ENCODE measurements at places on chromosomes 3 and 15.

- DNase-seq: no peak
These were observed 154.1 kb upstream of the GPR149 start for GRCh38 chr3:154584041-154584440.

- DNase-seq: no peak
These were observed 238.9 kb upstream of the PDZRN3 start for GRCh38 chr3:73863546-73864079.

DNA sequence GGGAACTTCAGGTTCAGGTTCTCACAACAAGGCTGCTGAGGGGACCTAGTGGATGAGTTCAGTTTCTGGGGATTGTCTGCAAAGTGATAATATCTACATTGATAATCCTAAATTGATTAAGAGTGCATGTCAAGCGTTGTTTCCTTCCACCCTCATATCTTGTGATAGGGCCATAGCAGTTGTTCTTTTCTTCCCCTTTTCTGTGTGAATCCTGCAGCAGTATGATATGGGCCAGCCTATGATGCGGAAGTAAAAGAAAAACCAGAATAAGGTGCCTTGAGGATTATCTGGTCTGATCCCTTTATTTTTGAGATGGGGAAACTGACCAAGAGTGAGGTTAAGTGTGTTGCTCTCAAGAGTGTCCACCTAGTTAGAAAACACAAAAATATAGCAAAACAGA is 86.2 kb downstream of the MITF start:
- DNase-seq: no peak

DNA sequence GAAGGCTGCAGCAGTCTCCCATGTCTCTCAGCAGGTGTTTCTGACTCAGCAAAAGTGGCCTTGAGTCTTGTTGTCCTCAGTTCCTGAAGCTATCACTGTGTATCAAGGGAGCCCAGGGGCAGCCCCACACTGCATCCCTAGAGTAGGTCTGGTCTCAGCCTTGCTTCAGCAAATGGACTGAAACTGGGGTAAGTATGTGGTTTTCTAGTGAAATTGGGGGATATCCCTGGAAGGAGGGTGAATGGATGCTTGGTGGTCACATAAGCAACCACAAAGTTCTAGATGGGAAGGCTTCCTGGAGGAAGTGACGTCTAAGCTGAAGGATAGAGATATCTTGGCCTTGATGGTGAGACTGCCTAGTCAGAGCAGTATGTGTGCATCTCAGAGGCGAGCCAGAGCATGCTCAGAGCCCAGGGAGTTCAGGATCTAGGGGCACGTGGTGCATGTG is 38.4 kb downstream of the TMEM158 start:
- DNase-seq: no peak

DNA sequence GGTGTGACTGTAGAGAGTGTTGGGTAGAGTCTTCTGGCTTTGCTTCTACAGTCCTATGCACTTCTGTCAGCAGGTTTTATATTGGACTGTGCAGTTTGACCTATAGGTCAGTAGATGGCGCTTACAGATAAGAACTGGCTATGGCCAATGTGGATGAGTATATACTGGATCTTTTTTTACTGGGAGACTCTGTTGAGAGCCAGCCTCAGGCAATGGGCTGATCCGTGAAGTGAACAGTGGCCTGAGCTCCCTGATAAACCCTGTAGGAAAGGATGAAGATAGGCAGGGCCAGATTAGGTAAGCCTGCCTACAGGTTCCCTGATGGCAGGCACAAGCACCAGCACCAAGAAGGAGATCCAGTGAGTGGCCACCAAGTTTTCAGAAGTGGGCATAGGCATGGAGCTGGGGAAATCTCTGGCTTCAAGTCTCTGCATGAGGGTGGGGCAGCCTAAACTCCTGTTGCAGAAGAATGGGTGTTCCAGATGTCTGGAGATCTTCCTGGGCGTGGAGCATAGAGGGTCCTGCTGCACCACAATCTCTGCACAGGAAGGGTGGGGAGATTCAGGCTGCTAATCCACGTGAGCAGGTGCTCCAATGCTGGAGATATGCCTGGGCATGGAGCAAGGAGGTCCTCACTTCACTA is 326.0 kb upstream of the SGO1 start:
- no peak for DNase-seq

GRCh38 chr3:134149286-134149685 is 101.4 kb downstream of the RYK start:
- no peak for DNase-seq

DNA sequence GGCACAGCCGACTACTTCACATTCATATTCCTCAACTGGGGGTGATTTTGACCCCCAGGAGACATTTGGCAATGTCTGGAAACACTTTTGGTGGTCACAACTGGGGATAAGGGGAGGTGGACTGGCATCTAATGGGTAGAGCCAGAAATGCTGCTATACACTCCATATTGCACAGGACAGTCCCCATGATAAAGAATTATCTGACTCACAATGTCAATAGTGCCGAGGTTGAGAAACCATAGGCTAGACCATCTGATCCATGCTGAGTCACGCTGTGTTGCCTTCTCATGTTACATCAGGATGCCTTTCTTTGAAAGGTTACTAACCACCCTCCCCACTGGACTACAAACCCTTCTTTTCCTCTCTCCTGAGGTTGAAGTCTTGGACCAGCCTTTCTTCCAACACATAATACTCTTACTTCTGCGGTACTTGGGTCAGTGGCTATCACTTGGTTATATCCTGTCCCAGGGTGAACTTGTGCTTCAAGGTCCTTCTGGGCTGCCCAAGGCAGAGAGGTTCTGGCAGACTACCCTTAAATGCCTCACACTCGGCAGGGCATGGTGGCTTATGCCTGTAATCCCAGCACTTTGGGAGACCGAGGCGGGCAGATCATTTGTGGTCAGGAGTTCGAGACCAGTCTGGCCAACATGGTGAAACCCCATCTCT is 68.8 kb downstream of the CTNNB1 start:
- DNase-seq: no peak

DNA sequence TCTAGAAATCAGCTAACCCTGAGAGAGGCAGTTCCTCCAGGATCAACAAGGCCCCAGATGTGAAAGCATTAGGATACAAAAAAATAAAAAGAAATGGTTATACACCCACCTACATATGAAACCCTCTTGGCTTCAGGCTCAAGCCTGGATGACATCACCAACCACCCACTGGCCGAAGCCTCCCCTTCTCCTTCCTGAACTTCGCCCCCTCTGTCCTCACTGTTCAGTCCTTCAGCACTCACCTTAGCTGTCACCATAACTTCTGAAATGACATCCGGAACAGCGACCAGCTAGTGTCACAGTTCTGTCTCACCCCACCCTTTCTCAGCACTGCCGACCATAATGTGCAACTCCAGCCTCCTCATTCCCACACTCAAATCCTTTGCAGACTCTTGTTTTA is 98.7 kb downstream of the PLCH1 start:
- DNase-seq: no peak

DNA sequence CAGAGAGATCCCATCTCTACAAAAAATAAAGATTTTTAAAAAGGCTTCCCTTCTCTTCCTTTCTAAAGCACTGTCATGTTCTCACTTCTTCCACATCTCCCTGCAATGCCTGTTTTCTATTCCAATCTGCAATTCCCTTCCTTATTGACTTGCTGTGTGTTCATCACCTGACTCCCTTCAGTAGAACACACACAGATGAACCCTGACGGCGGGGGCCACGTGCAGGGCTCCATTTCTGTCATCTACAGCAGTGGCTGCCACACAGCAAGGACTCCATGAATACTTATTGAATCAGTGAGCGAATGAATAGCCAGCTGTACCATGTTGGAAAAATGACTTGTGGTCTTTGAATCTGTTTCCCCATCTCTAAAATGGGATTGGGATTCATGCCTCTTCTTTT is 26.1 kb downstream of the BHLHE40 start:
- no peak for DNase-seq

DNA sequence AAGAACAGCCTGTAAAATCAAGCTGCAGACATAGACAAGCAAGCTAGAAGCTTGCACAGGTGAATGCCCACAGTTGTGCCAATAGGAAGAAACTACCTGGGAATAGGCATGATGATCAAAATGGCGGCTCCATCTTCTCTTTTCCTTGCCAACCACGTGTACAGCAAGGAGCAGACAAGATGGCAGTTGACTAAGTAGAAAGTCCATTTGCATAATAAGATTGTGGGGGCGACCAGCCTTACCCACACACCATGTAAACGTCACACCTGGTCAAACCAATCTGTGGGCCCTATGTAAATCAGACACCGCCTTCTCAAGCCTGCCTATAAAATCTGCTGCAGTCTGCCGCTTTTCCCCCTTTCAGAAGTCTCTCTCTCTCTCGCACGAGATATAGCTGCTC is 25.1 kb upstream of the ANKRD34C start:
- DNase-seq: no peak

DNA sequence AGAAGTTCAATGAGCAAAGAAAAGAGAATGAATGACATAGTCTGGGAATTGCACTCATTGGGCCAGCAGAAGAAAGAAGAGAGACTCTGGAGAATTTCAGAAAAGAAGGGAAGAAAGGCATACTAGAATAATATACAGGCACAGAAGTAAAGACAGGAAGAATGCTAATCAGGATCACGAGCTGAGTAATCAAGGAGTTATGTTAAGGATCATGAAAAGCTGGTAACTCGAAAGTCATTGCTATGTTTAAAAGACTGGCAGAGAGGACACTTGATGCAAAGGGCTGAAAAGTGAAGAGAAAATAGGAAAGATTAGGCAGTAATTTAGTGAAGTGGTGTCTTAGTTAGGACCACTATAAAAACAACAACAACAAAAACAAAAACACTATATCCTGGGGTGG is 284.1 kb downstream of the ZBBX start:
- DNase-seq: no peak

DNA sequence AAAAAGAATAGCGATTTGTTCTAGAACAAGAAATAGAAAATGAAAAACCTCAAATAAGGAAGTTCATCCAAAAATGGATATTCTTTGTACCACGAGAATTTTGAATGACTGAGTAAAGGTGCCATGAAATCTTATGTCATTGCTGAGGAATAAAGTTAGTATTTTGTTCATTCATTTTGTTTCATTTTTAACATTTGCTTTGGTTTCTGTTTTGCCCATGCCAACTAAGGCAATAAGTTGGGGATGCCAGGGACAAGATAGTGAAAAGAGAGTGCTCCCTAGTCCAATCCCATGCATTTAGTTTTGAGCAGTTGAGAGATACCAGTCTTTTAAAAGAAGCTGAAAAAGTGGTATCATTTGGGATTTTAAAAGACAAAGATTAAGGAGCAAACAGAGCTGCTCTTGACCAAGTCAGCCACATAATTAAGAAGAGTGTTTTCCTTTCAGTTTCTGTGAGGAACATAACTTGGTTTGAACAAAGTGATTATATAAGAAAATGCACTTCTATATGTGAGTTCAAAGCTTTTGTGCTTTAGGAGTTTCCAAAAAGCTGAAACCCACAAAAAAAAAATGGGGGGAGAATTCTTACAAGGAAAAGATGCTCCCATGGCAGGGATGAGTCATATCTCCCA is 201.4 kb downstream of the PLOD2 start:
- no peak for DNase-seq

DNA sequence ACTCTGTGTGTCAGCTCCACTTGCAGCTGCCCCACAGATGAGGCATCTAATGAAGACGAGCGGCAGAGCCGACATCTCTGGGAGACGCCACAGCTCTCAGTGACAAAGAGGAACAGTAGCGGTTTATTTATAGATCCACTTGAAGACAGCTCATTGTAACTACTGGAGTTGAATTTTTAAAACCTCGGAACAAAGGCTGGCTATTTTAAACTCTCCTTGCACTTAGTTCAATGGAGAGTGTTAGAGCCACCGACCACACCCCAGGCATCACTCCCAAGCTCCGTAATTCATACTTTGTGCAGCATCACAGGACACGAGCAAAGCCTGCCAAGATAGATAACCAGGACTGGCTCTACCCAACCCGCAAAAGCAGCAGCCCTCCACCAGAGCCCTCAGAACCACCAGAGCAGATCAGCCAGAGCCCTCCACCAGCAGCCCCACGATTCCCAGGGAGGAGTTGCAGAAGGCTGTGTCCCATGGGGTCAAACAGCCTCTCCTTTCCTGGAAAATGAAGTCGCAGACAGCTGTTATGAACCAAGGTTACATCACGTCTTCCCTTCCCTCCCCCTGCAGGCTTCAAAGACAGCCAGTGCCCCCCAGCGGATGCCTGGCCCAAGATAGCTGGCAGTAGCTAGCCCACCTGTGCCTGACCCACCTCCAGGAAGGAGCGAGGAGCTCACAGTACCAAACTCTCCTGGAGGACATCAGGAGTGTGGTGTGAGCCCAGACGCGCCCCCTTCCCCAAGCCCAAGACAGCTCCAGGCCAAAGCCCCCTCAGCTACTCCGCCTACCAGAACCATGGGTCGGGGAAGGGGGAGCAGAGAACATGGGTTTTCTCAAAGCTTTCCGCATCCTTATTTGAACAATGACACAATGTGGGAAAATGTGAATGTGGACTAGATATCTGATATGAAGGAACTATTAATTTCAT is 45.7 kb downstream of the POC1A start:
- DNase-seq: no peak

DNA sequence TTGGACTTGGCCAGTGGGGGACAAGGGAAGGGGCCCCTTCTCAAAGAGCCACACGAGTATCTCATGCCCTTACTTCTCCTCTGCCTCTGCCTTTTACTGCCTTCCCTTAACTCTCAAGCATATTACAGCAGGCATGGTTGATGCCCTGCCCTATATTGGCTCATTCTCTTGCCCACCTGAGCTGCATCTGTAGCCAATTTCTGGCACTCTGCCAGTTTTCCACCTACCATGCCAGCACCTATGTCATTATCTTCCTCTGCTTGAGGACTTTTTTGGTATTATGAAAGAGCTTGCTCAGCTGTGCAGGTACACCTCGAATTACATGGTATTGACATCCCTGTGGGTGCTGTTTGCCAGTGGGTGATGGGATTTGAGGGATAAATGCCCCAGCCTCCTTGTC is 181.8 kb downstream of the OXSM start:
- no peak for DNase-seq

DNA sequence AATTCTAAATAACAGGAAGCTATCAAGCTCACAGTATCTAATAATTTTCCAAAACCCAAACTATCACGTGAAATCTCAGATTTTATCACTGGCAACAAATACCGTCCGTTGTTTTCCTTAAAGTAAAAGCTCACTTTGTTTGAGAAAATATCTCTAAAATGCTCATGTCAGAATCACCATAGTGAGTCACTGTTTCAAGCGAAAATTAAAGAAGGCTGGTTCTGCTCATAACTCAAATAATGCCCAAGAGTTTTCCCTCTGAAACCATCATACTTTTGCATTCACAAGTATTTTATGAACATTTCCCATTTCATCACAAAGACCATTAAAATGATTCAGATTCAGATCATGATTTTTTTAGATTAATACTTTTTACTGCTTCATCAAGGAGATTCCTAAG is 50.6 kb downstream of the TBL1XR1 start:
- peak; percentile 18 for DNase-seq

GRCh38 chr3:127590282-127590592 is 296 bp downstream of the TPRA1 start:
- DNase-seq: no peak

GRCh38 chr3:133709139-133709750 is 36.9 kb upstream of the TF start:
- DNase-seq: no peak

- no peak for DNase-seq
These were observed 68.0 kb upstream of the ADPGK start for GRCh38 chr15:72851586-72851985.
